Activated CD8-positive, alpha-beta memory T cell treated with anti-CD3 and anti-CD28 coated beads, Interleukin-2, amount 50 U/mL, for 48 hours (primary cell): ENCODE measurements at places on chromosomes 6 and 20.
A peak's percentile ranks its signal among the peaks of the same experiment; 100 is the strongest.

- no peak for DNase-seq
Measured at GRCh38 chr20:37630993-37631392, 62.8 kb upstream of the CTNNBL1 start.

GRCh38 chr6:93677264-93677965 is 258.1 kb upstream of the EPHA7 start:
- DNase-seq: no peak

- DNase-seq: no peak
Measured at GRCh38 chr6:4814212-4814611, 38.0 kb downstream of the CDYL start.

GRCh38 chr6:82767037-82767436 is 298.6 kb downstream of the UBE3D start:
- DNase-seq: no peak

- DNase-seq: no peak
Measured at GRCh38 chr6:167122041-167122826, 662 bp upstream of the CCR6 start.

GRCh38 chr6:77972334-77972733 is 319.5 kb downstream of the MEI4 start:
- DNase-seq: no peak

- DNase-seq: no peak
Measured at GRCh38 chr6:6798448-6798860, 209.9 kb downstream of the LY86 start.

GRCh38 chr6:816510-817084 is 123.7 kb upstream of the EXOC2 start:
- peak; percentile 67 for DNase-seq

- DNase-seq: no peak
Measured at GRCh38 chr20:7667194-7667593, 273.1 kb downstream of the HAO1 start.

DNA sequence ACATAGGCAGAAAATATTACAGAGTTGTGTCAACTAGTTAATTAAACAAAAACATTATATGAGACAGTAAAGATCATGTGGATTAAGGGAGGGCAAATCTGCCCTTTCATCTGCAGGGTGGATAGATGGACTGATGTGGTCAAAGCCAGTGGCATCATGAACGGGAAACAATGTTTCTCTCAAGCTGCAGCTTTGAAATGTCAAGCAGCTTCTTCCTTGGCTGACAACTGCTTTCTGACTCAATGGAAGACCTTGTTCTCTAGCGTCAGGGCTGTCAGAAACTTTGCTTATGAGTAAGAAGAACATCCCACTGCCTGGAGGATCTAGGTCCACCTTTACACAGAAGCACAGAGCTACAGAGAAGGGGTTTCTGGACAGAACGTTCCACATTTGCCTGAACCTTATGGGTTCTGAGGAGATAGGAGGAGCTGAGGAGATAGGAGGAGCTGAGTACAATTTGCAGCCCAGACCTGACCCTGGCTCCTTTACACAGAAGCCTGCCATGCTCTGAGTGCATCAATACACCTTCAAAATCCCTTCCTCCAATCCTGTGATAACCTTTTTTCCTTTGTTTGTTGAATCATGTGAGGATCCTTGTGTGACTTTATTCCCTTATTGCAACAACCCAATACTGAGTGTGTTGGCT is 6.1 kb downstream of the CST5 start:
- DNase-seq: no peak

DNA sequence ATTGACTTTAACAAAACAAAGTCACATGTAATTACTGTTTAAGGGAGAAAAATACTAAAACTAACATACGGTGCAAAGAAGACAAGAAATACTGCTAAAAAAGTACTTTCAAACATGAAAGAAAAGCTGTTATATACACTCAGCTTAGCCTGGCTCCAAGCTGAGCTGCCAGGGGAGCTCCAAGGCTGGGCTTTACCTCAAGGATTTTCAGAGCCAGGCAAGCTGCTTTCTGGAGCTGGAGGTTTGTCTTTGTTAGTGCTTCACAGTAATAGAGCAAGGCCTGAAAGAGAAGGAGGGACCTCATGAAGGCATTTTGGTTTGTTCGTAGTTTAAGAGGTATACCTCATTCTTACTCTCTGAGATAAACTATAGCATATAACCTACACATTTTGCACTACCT is 19.6 kb upstream of the ARMH2 start:
- no peak for DNase-seq

- DNase-seq: no peak
Measured at GRCh38 chr6:473356-473755, 81.8 kb downstream of the IRF4 start.

DNA sequence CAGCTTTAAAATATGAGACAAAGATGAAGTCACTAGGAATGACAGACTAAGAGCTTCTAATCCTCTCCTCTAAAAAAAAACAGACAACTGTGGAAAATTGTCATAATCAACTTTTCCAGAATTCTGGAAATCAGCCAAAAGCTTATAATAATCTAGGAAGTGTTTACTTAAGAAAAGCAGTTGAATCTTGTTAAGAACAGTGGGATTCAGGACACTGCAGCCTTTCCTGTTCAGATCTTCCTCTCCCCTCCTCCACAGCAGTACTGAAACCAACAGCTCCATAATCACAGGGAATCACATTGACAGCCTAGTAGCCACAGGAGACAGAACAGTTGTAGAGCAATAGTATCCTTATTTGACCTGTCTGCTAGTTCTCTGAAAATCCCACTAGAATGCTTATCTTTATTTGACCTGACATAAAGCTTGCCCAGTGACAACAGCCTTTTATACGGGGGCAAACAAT is 41.6 kb downstream of the IBTK start:
- DNase-seq: no peak

- DNase-seq: peak; percentile 70
Measured at GRCh38 chr20:32970973-32971300, 33.3 kb downstream of the SUN5 start.

GRCh38 chr6:157158897-157159296 is 164.4 kb downstream of the TMEM242 start:
- peak; percentile 25 for DNase-seq

DNA sequence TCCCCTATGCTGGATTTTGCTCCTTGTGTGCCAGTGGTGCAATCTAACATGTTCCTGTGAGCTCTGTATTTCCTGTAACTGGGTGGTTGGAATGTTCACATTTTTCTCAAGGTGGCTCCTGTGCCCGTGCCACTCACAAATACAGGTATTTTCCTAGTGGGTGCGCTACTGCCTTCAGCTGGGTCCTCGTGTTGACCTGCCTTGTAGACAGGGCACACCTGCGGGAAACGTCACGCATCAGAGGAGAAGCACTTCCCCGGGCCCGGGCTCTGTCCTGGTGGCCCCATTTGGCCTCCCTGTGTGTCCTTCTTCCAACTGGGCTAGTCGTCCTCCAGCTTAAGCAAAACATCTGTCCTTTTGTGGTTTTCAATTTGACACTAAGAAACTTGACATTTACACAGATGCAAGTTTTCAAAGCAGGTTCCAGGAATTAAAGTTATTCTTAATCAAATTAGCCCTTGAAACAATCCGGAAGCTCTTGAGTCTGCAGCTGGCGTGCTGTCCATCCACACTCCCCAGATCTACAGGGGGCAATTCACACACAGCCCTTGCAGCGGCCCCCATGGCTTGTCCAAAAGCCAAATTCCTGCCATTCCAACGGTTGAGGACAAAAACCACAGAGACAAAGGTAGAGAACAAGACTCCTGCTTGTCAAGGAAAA is 275.1 kb downstream of the CDC5L start:
- no peak for DNase-seq

DNA sequence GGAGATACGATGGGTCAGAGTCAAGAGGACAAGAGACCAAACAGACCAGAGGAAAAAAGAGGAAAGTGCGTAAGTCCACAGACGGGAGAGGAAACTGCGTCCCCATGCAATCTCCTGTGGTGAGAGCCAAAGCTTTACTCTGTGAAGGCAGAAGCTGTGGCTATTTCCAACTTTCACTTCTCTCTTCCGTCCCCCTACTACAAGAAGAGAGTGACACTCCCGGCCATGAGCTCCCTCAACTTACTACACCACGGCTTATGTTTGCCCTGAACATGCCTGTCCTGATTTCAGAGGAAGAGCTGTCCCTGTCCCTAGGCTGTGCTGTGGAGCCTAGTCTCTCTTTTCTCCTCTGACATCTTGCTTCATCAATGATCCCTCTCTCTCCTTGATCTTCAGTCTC is 11.5 kb upstream of the SSR1 start:
- DNase-seq: no peak

DNA sequence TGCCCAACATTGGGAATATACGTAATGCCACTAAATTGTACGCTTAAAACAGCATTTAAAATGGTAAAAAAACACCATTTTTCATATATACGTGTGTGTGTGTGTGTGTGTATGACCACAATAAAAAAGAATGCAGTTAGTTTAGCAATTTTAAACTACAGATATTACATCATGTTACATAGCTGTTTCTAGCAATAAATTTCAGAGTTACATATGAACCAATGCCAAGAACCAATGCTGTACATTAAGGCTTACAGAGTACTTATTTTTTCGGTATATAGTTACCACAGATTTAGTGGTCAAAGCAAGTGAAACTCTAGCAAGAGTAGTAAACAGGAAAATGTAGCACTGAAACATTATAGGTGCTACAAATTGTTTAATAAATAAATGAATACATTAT is 119.3 kb downstream of the PDE10A start:
- DNase-seq: no peak

DNA sequence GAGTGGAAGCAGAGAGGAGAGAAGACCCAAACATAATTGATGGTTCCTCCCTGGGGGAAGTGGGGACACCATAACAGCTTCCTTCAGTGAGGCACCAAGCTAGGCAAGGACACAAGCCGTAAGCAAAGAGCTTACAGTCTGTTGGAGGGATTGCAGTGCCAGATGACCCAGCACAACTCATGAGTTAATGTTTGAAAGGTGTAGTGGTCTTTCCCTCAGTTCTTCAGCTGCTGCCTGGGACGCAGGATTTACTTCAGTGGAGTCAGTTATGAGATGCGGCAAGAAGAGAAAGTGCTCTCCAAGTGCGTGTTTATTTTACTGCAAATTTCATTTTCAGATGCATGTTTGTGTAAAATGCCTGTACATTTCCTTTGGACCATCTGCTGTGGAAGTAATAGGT is 38.7 kb upstream of the SLC17A4 start:
- no peak for DNase-seq

DNA sequence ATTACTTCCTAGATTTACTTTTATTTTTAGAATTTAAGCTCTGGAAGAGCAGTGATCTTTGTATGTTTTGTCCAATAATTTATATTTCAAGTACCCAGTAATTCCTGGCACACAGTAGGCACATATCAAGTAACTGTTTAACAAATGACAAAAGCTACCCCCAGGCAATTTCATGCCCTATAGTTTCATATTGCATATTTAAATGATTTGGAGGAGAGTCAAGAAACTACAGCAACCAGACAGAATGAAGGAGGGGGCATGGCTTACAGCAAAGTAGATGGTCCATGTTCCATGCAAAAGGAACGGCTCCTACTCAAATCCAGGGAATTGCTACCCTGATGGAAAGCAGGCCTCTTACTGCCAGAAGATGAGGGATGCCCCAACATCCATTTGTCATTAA is 113.5 kb downstream of the ARHGAP18 start:
- DNase-seq: no peak

GRCh38 chr6:10809098-10809497 is 29.2 kb downstream of the MAK start:
- DNase-seq: no peak

DNA sequence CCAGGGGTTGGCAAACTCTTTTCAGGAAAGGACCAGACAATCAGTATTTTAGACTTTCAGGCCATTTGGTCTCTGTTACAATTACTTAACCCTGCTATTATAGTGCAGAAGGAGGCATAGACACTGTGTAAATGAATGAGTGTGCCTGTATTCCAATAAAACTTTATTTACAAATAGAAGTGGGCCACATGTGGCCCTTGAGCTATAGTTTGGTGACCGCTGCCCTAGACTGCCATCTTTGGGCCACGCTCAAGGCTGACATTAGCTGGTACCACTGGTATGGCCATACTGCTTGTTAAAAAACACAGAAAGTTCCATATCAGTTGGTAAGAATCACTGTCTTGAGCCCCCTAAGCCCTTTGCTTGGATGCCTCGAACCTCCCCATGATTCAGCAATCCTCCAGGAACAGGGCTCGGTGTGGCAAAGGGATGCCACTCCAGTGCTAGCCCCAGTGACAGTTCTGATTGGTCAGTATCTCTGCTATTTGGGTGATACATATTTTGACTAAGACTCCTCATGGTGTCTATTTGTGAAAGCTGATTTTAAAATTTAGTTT is 23.3 kb upstream of the SNRNP48 start:
- no peak for DNase-seq

- no peak for DNase-seq
Measured at GRCh38 chr20:50242548-50242862, 51.9 kb downstream of the CEBPB start.

GRCh38 chr6:35970181-35970580 is 49.3 kb upstream of the SRPK1 start:
- DNase-seq: no peak

DNA sequence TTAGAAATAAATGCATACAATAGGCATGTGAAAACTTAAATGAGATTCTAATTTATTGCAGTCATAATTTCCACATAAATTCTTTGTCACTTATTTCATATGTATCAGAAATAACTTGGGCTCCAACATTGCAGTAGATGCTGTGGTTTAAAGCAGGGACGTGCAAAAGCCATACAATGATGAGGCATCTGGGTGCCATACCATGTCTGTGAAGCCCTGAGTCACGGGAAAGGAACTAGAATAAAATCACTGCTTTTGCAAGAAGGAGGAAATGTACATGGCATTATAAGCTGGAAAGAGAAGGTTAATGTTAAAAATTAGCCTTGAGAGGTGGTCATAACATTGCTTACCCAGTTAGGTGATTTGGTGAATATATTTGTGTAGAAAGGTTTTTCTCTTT is 180.4 kb downstream of the SASH1 start:
- DNase-seq: no peak

GRCh38 chr6:13526727-13527670 is 39.6 kb upstream of the GFOD1 start:
- DNase-seq: no peak

- DNase-seq: no peak
Measured at GRCh38 chr20:37837924-37838323, 65.0 kb upstream of the VSTM2L start.

DNA sequence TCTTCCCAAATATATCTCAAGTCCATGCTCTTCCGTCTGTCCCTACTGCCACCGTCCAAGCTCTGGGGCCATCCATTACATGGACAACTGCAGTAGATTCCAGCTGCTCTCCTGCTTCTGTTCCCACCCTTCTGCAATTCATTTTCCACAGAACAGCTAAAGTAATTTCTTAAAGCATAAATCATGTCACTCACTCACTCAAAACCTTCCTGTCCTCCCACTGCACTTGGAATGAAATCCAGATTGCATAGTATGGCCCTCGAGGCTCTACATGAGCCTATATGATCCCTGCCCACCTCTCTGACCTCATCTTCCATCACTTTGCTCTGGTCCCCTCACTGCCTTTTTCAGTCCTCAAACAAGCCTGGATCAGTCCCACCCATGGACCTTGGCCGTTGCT is 10.9 kb downstream of the PHACTR2 start:
- DNase-seq: no peak

DNA sequence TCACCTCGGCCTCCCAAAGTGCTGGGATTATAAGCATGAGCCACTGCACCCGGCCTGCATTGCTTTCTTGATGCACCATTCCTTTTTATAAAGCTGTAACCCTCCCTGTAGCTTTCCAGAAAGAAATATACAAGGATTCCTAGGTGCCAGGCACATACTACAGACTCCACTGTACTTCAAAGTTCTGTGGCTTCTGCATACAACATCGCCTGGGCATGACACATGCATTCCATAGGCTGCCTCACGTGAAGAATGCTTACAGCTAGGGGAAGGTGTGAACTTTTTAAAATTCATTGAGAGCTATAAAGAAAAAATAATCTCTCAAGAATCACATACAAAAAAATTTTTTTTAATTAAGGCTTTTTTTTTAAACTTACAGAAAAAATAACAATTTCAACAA is 50.2 kb downstream of the TRAM2 start:
- DNase-seq: no peak
